ENCODE measurements at places on chromosomes 16 and 17.
A peak's percentile ranks its signal among the peaks of the same experiment; 100 is the strongest.

GRCh38 chr17:54348234-54348633, 525.5 kb downstream of the KIF2B start:
- no peak for DNase-seq

DNA sequence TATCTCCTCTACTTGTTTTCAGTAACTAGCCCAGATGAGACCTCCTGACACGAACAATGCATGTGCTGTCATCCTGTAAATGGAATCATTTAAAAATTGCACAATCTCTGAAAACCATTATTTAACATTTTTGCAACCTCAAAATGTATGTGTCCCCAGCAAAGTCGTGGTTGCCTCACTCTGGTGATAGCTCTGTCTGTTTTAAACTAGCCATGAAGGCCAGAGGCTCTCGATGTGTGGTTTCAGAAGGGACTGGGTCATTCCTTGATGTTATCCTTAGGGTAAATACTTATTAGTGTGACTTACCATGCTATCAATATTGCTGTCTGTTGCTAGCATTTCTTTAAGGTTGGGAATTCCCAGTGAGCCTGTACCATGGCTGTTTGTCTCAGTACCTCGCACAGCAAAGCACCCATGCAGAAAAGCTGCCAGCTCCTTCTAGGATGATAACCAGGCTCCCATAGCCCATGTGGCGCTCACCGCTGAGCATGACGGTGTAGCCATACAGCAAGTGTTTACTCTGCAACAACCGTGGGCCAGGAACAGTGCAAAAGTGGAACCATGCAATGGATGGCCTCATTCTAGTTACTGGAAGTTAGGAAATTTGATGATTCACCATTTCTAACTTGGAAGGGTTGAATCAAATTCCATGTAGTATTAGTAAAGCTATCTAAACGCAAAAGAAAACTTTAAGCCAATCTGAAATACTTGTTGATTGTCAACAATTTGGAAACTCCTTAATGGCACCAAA, 2.9 kb upstream of the PGS1 start:
- no peak for DNase-seq

GRCh38 chr16:229731-230281, 557 bp upstream of the LUC7L start:
- DNase-seq: no peak

DNA sequence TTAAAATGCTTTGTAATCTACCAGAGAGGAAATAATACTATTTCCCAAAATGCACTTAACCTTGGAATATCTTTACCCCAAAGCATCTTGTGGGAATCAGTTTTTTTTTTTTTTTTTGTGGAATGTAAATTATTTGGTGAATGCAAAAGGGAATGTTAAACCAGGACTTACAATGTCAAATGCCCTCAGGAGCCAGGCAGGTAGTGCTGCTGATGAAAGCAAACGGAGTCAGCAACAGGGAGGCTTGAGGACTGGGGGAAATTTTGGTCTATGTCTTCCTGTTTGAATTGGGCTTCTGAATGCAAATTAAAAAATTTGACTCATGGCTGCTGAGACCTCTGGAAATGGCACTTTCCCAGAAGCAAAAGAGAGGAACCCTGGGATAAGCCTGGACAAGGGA, 96.5 kb upstream of the NLRP1 start:
- no peak for DNase-seq

- DNase-seq: no peak
Observed at GRCh38 chr17:57545731-57546342, 199.3 kb downstream of the CCDC182 start.

DNA sequence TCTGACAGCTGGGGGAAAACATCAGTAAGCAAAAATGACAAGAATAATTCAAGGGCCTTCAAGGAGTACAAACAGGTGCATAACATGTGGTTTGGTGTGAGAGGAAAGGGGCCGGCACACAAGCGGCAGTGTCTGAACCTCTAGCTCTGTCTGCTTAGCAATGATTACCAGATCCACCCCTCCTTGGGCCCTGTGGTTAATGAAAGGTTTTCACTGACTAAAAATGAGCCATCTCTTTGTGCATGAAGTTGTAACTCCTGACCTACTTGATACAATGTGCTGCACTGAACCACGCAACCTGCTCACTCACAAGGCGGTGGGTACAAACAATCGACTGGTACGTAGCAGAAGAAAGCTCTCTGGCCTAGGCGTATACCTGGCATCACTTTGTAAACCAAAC, 15.1 kb downstream of the FAM117A start:
- no peak for DNase-seq

DNA sequence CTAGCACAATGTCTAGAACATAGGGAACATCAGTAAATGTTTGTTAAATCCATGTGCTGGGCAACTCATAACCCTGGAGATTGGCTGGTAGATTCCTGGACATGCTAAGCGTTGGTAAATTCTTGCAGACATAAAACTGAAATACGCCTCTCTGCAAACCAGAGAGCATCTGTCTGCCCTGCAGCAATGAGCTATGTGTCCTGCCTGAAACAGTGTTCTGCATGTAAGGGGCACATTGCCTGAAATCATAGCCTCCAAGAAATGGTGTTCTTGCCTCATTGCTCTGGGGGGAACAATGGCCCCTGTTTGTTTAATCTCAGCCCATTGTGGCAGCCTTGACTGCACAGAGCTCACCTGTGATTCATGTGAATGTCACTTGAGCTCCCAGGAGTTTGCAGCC, 113.5 kb upstream of the CCL2 start:
- DNase-seq: no peak

DNA sequence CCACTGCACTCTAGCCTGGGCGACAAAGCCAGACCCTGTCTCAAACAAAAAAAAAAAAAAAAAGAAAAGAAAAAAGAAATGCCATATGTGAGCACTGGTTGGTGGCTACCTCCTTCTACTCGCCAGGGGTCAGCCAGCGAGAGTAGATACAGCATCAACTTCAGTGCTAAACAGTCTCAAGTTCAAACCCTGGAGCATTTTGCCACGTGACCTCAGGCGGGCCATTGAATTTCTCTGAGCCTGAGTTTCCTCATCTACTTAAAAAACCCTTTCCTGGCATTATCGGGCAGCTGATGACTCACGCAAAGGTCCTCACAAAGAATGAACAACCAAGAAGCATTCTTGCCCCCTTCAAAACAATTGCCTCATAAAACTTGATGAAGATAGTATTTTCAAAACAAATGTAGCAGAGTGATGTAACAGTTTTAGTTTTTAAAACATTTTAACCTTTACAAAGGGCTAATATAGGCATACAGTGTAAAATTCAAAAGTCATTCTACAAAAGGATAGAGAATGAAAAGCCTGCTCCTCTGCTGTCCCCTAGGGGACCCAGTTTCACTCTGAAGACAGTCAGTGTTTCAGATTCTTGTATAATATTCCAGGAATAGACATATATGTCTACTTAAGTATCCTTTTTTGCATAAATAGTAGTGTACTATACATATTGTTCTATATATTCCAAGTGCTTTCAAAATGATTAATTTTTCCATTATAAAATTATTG, 28.4 kb downstream of the DNAH2 start:
- no peak for DNase-seq

- peak; percentile 21 for DNase-seq
Observed at GRCh38 chr17:51860954-51861561, 297.5 kb downstream of the CA10 start.

DNA sequence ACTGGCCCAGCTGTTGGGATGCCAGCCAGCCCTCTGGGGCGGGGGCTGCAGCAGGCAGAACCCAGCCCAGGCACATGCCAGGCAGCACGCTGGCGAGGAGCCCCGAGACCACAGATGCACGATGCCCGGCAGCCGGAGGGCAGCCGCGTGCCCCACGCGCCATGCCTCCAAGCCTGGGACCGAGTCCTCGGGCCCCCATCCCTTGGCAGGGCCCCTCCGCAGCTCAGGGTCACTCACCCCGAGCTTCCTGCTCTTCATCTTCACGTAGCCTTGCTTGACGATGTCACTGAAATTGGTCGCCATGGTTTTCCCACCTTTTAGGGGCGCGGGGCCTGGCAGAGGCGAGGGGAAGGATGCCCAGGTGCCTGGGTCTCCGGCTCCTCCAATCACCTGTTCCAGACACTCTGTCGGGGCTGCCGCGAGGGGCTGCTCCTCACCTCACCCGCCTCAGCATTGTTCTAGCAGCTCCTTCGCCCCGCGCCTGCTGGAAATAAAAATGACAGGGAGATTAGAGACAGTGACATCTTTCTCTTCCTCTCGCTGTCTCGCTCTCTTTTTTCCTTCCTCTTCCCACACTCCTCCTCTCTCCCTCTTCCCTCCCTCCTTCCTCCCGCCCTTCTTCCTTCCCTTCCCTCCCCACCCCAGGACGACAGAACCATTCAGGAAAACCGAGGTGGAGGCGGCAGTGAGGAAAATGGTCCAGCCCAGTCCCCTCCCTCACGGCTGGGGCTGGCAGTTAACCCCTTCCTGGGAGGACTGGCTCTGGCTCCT, 6.9 kb downstream of the DOK4 start:
- no peak for DNase-seq

DNA sequence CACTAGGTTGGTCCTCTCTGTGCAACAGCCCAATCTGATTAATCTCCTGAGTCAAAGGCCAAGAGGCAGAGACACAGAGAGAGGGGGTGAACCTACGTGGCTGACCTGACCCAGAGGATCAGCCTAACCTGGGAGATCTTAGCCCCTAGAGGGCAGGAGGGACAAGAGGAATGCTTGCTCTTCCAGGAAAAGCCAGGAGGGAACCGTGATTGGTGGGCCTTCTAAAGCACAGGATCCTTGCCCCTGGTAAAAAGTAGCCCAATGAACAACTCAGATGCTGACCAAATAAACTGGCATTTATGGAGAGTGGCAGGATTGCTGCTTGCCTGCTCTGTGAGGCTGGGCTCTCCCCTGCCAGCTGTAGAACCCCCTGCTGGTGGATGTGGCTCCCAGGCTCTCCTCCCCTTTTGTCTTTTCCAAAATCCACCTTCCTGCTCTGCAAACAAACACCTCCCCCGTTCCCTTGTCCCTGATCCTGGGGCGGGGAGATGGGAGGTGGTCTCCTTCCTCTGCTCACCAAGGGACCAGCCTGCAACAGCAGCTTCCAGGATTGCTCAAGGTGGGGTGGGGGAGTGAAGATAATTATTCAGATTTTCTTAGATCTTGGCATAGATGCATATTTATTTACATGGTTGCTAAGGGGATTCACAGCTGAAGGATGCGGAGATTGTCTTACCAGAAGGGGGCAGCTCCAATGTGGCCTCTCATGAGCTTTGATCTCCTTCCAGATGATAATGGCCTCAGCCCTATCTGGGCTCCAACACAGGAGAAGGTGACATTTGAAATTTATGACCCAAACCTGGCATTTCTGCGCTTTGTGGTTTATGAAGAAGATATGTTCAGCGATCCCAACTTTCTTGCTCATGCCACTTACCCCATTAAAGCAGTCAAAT, 71.9 kb downstream of the SDR42E1 start:
- no peak for DNase-seq

- no peak for DNase-seq
Observed at GRCh38 chr17:82984751-82985427, 94.5 kb upstream of the METRNL start.

- no peak for DNase-seq
Observed at GRCh38 chr17:64037802-64038201, 17.4 kb upstream of the ICAM2 start.

DNA sequence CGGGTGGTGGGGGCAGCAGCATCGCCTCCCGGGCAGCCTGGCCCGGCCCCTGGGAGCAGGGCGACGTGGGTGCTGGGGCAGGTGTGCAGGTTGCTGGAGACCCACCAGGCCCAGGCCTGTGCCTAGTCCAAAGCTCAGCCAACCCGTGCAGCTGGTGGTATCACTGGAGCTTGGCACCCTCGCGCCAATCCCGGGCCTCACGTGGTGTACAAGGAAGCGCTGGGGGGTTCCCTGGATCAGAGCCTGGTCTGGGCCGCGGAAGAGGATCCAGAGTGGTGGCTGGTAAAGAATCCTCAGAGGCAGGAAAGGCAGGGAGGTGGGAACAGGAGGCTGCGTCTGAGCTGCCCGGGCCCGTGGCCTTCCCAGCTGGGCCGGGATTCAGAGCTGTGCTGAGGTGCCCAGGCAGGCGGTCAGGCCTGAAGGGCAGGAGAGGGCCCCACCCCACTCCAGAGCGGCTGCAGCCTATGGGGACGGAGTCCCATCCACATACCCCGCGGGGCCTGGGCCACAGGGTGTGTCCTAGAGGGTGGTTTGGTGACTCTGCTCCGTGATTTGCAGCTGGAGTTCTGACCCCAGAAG, 36.2 kb downstream of the ZFPM1 start:
- no peak for DNase-seq

- DNase-seq: no peak
Observed at GRCh38 chr16:11727796-11728543, 14.7 kb downstream of the TXNDC11 start.

GRCh38 chr16:88058136-88058535, 106.9 kb downstream of the BANP start:
- DNase-seq: no peak

All from K562 (cell line).